ENCODE measurements at places on chromosomes 5 and 9.
A peak's percentile ranks its signal among the peaks of the same experiment; 100 is the strongest.

- no peak for DNase-seq
Measured at GRCh38 chr5:77031891-77032290, 1.7 kb downstream of the AGGF1 start.

DNA sequence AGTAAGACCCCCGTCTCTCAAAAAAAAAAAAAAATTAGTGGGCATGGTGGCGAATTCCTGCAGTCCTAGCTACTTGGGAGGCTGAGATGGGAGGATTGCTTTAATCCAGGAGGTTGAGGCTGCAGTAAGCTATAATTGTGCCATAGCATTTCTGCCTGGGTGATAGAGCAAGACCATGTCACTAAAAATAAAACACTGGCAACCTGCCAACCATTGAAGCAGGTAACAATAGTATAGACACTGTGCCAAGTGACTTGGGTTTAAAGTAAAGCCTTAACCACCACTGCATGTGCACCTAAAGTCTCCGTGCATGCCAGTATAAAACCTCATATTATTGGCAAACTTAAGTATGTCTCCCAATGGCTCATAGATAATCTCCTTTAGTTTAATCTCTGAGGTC is 3.4 kb upstream of the APBA1 start:
- DNase-seq, result no peak

- DNase-seq, result no peak
Measured at GRCh38 chr5:106159616-106160015, 1511.1 kb downstream of the EFNA5 start.

GRCh38 chr5:72608297-72608696 is 101.1 kb upstream of the ZNF366 start:
- no peak for DNase-seq

GRCh38 chr5:16617274-16617968 is 624 bp upstream of the RETREG1 start:
- peak; percentile 10 for DNase-seq

DNA sequence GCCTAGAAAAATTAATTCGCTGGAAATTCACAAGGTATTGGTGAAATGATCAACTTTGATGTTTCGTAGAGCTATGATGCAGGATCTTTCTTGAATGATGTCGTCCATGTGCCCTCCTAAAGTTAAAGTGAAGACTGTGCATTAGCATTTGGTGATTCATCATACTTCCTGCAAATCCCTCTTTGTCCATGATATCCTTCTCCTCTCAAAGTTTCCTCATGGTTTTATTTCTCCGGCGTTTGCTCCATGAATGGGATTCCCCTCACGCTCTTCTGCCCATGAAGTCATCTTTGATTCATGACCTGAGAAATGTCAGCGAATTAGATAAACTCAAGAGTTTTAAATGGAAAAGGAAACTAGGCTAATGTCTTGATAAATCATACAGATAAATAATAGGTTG is 372.7 kb downstream of the PSAT1 start:
- no peak for DNase-seq

DNA sequence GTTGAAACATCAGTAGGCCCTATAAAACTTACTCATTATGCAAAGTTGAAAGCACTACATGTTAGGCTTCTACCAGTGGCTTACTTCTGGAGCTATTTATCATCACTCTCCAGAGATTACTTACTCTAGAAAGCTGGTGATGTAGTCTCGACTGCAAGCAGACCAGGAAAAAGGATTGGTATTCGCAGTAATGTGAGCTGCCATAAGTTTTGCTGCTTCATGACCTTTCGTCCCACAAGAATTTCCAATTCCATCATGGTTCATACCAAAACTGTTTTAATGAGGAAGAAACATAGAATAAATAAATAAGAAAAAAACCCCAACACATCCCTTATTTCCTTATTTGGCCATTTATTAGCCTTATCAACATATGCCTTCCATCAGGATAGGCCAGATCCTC is 181.9 kb downstream of the ADAMTS6 start:
- no peak for DNase-seq

GRCh38 chr9:124685217-124685616 is 85.9 kb downstream of the NR6A1 start:
- no peak for DNase-seq

DNA sequence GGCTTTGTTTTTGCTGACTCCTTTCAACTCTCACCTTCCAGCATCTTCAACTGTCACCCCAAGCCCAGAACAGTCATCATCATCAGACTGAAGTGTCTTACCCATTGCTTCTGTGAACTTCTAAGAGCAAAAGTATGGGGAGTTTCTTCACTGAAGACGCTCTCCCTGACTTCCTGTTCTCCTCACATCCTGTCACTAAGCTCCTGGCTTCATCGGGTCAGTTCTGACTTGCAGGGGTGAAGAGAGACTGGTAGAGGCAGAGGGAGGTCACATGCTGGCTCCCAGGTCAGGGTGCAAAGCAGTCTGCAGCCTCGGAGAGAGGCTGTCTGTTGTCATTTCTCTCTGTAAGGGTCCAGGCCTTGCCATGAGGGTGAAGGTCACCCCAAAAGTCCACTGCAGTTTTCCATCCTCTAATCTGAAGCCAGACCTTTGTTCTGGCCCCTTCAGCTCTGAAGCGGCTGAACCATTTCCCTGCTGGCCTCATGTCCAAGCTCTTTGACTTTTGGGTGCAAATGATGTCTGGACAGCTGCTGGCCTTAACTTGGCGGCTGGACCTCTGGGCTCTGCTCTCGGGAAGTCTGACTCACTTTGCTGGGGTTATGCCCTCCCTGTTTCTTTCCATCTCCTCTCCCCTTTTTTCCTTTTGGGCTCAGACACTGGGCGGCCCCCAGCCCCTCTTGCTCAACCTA is 305.0 kb downstream of the RAB3C start:
- DNase-seq, result no peak

DNA sequence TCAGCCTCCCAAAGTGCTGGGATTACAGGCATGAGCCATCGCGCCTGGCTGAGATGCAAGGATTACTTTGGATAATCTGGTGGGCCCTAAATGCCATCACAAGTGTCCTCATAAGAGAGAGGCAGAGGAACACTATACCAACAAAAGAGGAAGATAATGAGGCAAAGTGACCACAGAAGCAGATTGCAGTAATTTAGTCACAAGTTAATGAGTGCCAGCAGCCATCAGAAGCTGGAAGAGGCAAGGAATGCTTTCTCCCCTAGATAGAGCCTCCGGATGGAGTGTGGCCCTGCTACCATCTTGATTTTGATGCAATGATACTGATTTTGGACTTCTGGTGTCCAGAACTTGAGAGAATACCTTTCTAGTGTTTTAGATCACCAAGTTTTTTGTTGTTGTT is 122.3 kb downstream of the SPATA31D1 start:
- no peak for DNase-seq

- DNase-seq, result no peak
Measured at GRCh38 chr5:53399926-53400697, 80.3 kb upstream of the FST start.

GRCh38 chr5:6700685-6701355 is 12.4 kb upstream of the TENT4A start:
- DNase-seq, result no peak

DNA sequence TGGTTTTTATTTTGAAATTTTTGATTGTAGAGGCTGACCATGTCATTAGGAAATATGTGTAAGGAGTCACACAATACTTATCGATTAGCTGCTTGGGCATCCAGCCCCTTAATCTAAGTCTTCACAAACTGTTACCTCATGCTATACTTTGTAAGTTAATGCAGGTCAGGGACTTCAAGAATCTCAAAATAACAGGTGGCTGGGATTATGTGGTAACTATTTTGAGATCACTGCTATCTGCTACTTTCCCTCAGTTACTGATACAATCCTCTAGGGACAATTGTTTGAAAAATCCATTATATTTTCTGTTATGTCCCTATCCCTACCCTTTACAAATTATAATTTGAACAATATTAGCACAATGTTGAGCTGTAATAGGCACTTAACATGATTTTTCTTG is 21.7 kb downstream of the FTMT start:
- no peak for DNase-seq

GRCh38 chr9:5442400-5443011 is 4.8 kb upstream of the PLGRKT start:
- DNase-seq, result no peak

DNA sequence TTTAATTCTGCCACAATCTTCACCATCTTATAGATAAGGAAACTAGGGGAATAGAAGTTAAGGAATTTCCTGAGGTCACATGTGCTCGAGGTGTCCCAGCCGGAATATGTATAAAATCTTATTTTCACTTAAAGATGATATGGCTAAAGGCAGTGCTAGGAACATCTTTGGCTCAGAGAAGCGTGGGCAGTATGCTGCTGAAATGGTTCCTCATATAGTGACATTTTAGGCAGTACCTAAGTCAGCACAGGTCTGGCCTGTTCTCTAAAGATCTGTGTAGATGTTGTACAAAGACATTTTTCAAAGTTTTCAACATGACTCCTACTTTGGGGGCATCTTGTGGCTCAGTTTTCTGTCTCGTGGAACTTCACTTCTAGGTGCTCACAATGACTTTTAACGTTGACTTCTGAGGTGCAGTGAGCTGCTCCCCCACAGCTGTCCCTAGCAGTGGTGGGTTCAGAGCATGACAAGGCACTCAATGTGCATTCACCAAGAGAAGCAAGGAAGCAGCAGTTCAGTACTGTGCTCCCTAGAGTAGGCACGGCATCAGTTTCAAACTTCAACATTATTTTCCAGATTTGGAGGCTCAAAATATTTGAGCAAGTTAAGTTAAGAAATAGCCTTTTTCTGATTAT is 40.3 kb downstream of the TNFAIP8 start:
- no peak for DNase-seq

DNA sequence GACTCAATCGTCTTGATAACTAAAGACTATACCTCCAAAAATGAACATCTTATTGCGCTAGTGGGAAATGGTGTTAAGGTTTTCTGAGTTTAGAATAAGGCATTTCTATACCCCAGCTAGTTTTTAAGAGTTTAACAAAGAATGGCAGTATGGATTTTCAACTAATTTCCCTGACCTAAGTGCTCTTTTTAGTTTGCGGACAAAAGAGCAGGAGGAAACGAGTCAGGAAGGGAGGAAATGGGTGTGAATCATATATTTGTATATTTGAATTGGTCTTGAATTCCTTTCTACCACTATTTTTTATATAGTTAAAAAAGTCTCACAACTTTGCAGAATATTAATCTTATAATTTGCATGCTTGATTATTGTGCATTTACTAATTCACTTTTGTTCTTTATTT is 516.3 kb upstream of the ZNF608 start:
- no peak for DNase-seq

- no peak for DNase-seq
Measured at GRCh38 chr5:115151208-115151805, 18.4 kb downstream of the TRIM36 start.

DNA sequence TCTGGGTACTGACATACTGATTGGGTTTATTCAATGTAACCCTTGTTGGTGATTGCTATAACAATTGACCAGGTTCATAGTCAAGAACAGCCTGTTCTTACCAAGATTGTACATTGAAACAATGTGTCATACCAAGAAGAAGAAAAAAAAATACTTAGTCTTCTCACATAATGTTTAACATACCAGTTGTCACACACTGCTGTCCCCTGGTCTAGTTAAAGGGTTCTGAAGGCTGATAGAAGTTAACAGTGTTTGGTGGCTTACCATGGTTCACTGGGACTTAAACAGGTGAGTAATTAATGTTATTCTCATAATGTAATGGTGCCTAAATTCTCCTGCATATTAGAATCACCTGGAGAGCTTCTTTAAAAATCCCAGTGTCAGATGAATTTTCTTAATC is 18.5 kb upstream of the CDC42SE2 start:
- DNase-seq, result no peak

- DNase-seq, result no peak
Measured at GRCh38 chr5:816176-816575, 31.6 kb upstream of the ZDHHC11B start.

DNA sequence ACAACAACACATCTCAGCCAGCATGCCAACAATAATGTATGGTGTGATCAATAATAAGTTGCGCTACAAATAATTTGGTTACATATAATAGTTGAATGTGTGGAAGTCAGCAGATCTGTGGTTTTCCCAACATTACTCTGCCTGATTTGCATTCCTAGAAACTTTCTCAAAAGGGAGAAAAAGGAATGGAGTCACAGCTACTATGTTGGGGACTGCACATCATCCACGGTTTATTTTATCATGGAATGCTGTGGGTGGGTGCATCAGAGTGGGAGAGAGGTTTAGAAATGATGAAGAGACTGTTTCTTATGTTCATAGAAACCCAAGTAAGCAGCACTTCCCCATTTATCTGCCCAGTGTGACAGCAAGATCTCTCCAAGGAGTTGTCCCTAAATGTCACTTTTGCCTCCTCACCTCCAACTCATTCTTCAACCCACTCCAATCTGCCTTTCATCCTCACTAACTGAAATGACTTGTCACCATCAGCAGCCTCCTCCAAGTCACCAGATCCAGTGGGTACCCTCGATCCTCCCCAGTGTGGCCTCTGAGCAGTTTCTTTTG is 2.8 kb upstream of the SPOCK1 start:
- no peak for DNase-seq

DNA sequence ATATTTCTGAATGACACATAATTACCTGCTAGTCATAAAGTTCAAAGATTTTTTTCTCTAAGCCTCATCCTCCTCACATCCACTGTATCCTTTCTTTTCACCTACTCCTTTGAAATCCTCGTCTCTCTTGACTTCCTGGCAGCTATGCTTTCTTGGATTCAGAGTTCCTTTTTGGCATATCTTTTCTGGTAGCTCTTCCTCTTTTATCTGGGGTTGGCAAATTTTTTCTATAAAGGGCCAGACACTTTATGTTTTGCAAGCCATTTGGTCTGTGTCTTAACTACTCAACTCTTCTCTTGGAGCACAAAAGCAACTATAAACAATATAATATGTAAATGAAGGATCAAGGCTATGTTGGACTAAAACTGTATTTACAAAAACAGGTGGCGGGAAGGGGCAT is 197.5 kb downstream of the KIAA0825 start:
- no peak for DNase-seq

DNA sequence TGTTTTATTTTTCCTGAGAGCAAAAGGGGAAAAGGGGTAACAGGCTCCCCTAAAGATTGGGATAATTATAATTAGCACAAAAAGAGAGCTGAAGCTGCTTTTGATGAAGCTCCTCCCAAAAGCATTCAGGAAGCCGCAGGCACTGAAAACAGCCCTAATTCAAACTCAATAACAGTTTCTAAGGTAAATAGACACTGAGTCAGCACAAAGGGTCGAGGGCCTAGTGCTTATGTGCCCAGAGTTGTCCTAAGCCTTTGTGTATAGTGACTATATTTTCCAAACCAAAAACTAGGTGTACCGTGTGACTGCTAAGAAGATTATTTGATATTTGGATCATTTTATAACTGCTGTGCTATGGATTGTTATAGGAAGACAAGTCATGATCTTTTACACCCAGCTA is 67.7 kb downstream of the HMHB1 start:
- no peak for DNase-seq

GRCh38 chr5:77139001-77139400 is 51.9 kb upstream of the ZBED3 start:
- DNase-seq, result no peak

GRCh38 chr5:3104429-3105060 is 353.1 kb upstream of the IRX2 start:
- no peak for DNase-seq

- DNase-seq, result no peak
Measured at GRCh38 chr5:50744776-50745175, 78.3 kb downstream of the PARP8 start.

Data from activated naive CD4-positive, alpha-beta T cell (primary cell).